Fibroblast of lung (primary cell): ENCODE measurements at places on chromosomes 2 and 18. TPM values are rescaled to one million over a fixed set of nuclear protein-coding genes. Genes with fewer than 3 reads are reported as not detected.

The GAD1 gene
- total RNA-seq: 0.26 and 0.33 TPM in 2 replicates

The CD8A gene
- total RNA-seq: not detected in 2 replicates

- DNase-seq: no peak
- no peak overlapping the region for H3K27ac ChIP-seq
- no peaks in the 10 kb centered on the region for H3K36me3 ChIP-seq
- no peaks in the 10 kb centered on the region for H3K4me1 ChIP-seq
- H3K27me3 ChIP-seq: no peaks in the 10 kb centered on the region
- no peak overlapping the region for H3K4me3 ChIP-seq
Measured at GRCh38 chr2:70851704-70852103, 16.1 kb upstream of the CD207 start.

GRCh38 chr18:79553154-79553553 is 126.4 kb upstream of the CTDP1 start:
- no peak for DNase-seq
- H3K4me1 ChIP-seq: no peaks in the 10 kb centered on the region
- no peaks in the 10 kb centered on the region for H3K36me3 ChIP-seq
- no peaks in the 10 kb centered on the region for H3K27me3 ChIP-seq
- H3K4me3 ChIP-seq: no peak overlapping the region
- H3K27ac ChIP-seq: no peak overlapping the region

DNA sequence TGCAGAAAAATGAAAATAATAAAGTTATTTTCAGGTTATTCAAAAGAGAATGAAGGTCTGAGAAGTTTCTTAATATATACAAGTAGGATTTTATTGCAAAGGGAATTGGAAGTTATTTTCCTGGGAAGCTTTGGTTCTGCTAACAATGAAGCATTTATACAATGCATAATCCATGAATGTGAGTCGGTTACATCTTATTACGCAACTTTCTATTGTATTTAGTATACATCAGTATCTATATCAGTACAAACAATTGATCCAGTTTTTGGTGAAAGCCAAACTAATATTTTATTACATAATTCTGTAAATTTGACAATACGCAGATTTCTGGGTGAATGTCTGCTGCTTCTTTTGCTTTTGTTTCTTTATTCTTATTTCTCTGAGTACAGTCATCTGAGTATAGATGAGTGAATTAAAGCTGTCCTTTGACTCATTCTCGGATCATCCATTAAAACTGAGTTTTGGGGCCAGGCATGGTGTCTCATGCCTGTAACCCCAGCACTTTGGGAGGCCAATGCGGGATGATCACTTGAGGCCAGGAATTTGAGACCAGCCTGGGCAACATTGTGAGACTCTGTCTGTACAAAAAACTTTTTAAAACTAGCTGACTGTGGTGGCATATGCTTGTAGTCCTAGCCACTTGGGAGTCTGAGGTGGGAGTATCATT is 108.5 kb downstream of the SOCS6 start:
- DNase-seq: peak; percentile 33
- no peaks in the 10 kb centered on the region for H3K27me3 ChIP-seq
- H3K36me3 ChIP-seq: no peaks in the 10 kb centered on the region
- no peak overlapping the region for H3K27ac ChIP-seq
- H3K4me1 ChIP-seq: peaks cover 6% of the 10 kb centered on the region

DNA sequence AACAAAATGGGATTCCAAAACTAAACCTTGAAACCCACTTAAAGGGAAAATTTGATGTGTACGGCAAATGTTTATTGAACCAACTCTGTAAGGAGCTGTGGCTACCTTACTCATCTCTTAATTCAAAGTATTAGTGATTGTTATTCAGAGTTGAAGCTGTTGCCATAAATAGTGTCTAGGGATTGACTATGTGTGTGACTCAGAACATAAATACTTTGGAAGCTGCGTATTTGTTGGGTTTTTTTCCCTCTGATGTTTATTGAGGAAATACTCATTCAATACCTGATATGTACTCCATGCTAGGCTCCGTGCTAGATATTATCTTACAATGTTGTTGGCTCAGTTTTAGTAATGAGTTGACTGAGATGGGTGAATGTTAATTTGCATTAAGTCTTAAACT is 90.4 kb downstream of the PTRHD1 start:
- H3K4me3 ChIP-seq: no peak overlapping the region
- no peaks in the 10 kb centered on the region for H3K27me3 ChIP-seq
- no peaks in the 10 kb centered on the region for H3K36me3 ChIP-seq
- peak; percentile 78 for DNase-seq
- peak overlapping the region; percentile 58 for H3K27ac ChIP-seq
- peaks cover 5% of the 10 kb centered on the region for H3K4me1 ChIP-seq

The B3GNT7 gene
- total RNA-seq: under 0.01 and 0.17 TPM in 2 replicates

- H3K27me3 ChIP-seq: no peaks in the 10 kb centered on the region
- H3K4me1 ChIP-seq: no peaks in the 10 kb centered on the region
- H3K36me3 ChIP-seq: no peaks in the 10 kb centered on the region
Measured at GRCh38 chr2:175690113-175690837, 311.8 kb downstream of the LNPK start.

- peak; percentile 10 for DNase-seq
- H3K4me3 ChIP-seq: no peak overlapping the region
- no peaks in the 10 kb centered on the region for H3K36me3 ChIP-seq
- H3K4me1 ChIP-seq: peaks cover 9% of the 10 kb centered on the region
- no peak overlapping the region for H3K27ac ChIP-seq
Measured at GRCh38 chr2:182404975-182405561, 21.8 kb downstream of the PDE1A start.

DNA sequence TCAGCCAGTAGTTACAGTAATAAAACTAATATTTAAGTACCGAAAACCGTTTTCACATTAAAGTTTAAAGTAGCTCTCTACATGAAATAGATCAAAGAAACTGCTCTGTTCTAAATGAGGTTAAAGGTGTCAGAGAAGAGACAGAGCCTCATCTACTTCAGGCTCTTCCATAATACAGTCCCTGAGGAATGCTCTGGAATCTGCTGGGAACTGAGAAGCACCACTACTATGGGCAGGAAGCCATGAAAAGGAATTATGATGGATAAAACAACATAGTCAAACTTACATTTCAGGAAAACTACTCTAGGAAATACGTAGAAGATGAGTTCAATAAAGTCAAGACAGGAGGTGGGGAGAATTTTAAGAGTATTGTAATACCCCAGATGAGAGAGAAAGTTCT is 60.0 kb downstream of the ROCK1 start:
- no peak overlapping the region for H3K27ac ChIP-seq
- peaks cover 6% of the 10 kb centered on the region for H3K4me1 ChIP-seq
- no peak for DNase-seq
- no peak overlapping the region for H3K4me3 ChIP-seq
- H3K27me3 ChIP-seq: no peaks in the 10 kb centered on the region
- no peaks in the 10 kb centered on the region for H3K36me3 ChIP-seq

- H3K4me1 ChIP-seq: peaks cover 2% of the 10 kb centered on the region
- H3K27me3 ChIP-seq: no peaks in the 10 kb centered on the region
- DNase-seq: no peak
- peak overlapping the region; percentile 97 for H3K4me3 ChIP-seq
- H3K36me3 ChIP-seq: no peaks in the 10 kb centered on the region
Measured at GRCh38 chr2:112541315-112542122, 746 bp upstream of the POLR1B start.

The MBOAT2 gene
- total RNA-seq: 36.0 and 46.4 TPM in 2 replicates

DNA sequence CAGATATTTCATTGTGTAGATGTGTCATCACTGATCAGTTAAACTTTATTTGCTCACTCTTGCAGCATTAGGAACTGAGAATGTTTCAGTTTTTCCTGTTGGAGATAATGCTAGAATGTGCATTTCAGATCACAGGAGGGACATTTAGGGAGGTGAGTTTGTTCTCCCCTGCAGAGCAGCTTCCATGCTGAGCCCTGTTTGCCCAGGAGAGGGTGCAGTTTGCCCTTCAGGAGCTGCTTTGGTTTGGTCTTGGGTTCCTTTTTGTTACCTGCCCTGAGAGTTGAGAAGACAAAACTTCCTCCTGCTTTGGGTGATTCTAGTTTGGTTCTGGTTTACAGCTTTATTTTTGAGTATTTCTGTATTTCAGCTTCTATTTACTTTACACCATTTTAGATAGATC is 49.9 kb downstream of the DGKD start:
- no peak overlapping the region for H3K4me3 ChIP-seq
- no peak for DNase-seq
- H3K36me3 ChIP-seq: no peaks in the 10 kb centered on the region
- no peak overlapping the region for H3K27ac ChIP-seq
- H3K4me1 ChIP-seq: no peaks in the 10 kb centered on the region

GRCh38 chr2:30358842-30359241 is 88.2 kb upstream of the LCLAT1 start:
- DNase-seq: no peak
- no peaks in the 10 kb centered on the region for H3K36me3 ChIP-seq
- H3K4me3 ChIP-seq: no peak overlapping the region
- no peaks in the 10 kb centered on the region for H3K27me3 ChIP-seq
- H3K4me1 ChIP-seq: peaks cover 36% of the 10 kb centered on the region

The CNTNAP5 gene
- not detected in 2 replicates for total RNA-seq

GRCh38 chr2:21042958-21043743 is 722 bp downstream of the APOB start:
- H3K36me3 ChIP-seq: no peaks in the 10 kb centered on the region
- H3K27me3 ChIP-seq: no peaks in the 10 kb centered on the region
- no peak overlapping the region for H3K4me3 ChIP-seq
- H3K4me1 ChIP-seq: no peaks in the 10 kb centered on the region

The CYBRD1 gene
- 227 and 334 TPM in 2 replicates for total RNA-seq

- peaks cover 4% of the 10 kb centered on the region for H3K36me3 ChIP-seq
- no peaks in the 10 kb centered on the region for H3K27me3 ChIP-seq
- no peak for DNase-seq
- H3K4me3 ChIP-seq: no peak overlapping the region
- H3K4me1 ChIP-seq: no peaks in the 10 kb centered on the region
- no peak overlapping the region for H3K27ac ChIP-seq
Measured at GRCh38 chr2:239192456-239192855, 208.4 kb downstream of the HDAC4 start.

DNA sequence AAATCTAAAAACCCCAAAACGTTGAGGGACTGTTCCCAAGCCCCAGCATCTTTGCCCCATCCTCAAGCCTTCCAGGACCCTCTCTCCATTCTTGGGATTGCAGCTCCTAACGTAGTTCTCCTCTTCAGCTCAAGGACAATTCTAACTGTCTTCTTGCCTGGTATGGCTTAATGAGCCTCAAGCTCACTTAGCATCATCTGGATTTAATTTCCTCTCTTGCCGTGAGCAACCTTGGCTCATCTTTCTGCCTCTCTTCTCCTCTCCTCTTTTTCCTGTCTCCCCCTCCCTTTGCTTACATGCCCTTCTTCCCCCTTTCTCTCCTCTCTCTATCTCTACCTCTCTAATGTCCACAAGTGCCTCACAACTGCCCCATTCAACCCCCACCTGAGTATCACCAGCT is 44.2 kb downstream of the TACR1 start:
- no peaks in the 10 kb centered on the region for H3K27me3 ChIP-seq
- H3K4me1 ChIP-seq: no peaks in the 10 kb centered on the region
- H3K4me3 ChIP-seq: no peak overlapping the region
- H3K36me3 ChIP-seq: no peaks in the 10 kb centered on the region

The GCG gene
- total RNA-seq: not detected in 2 replicates

The RRM2 gene
- total RNA-seq: 1.5 and 6.1 TPM in 2 replicates

- no peaks in the 10 kb centered on the region for H3K27me3 ChIP-seq
- H3K36me3 ChIP-seq: no peaks in the 10 kb centered on the region
- DNase-seq: no peak
- no peaks in the 10 kb centered on the region for H3K4me1 ChIP-seq
- no peak overlapping the region for H3K27ac ChIP-seq
- no peak overlapping the region for H3K4me3 ChIP-seq
Measured at GRCh38 chr18:54192415-54192814, 32.1 kb downstream of the MBD2 start.

The NMS gene
- not detected in 2 replicates for total RNA-seq

GRCh38 chr2:16691261-16691660 is 25.6 kb upstream of the CYRIA start:
- no peak for DNase-seq
- no peaks in the 10 kb centered on the region for H3K36me3 ChIP-seq
- no peak overlapping the region for H3K27ac ChIP-seq
- H3K27me3 ChIP-seq: no peaks in the 10 kb centered on the region

The NTSR2 gene
- under 0.01 TPM in 1 of 2 replicates, not detected in the other for total RNA-seq

The CRYGC gene
- not detected in 2 replicates for total RNA-seq

DNA sequence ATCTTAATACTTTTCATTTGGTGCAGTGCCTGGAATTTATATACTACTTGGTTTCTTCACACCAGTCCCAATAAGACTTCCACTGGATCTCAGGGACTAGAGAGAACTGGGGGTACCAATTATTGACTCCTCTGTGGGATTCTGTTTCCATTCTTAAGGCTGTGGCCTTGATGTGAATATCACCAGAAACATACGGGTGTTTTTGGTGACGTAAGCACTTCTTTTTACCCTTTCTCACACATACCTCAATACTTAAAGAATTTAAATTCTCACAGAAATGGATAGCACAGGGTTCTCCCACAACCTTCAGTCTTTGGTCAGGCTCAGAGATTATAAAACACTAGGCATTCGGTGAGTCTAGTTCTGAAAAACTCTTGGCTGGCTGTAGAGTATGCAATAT is 84.1 kb downstream of the SUCLG1 start:
- no peaks in the 10 kb centered on the region for H3K27me3 ChIP-seq
- DNase-seq: no peak
- H3K36me3 ChIP-seq: no peaks in the 10 kb centered on the region
- no peak overlapping the region for H3K27ac ChIP-seq
- H3K4me1 ChIP-seq: no peaks in the 10 kb centered on the region

The GPR45 gene
- total RNA-seq: not detected in 2 replicates

The MAP3K20 gene
- total RNA-seq: 120 and 138 TPM in 2 replicates

DNA sequence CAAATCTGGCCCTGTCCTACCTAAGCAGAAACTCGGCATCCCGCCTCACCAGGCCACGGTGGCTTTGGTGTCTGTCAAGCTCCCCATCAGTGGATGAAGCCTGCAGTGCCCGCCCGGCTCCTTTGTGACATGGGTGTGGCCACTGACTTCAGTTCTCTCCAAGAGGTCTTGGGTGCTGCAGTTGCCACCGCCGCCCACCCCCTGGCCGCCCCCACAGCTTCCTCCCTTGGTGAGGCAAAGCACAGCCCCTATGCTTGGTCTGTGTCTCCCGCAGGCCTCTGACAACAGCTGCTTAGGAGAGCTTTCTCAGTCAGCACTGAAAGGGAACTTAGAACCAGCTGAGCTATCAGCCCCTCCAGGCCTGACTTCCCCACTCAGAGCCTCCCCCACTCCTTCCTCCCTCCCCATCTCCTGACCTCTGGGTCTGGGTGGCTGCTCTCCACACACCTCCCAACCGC is 22.9 kb upstream of the GPR55 start:
- no peaks in the 10 kb centered on the region for H3K4me1 ChIP-seq
- no peak for DNase-seq
- H3K4me3 ChIP-seq: no peak overlapping the region
- no peaks in the 10 kb centered on the region for H3K36me3 ChIP-seq

DNA sequence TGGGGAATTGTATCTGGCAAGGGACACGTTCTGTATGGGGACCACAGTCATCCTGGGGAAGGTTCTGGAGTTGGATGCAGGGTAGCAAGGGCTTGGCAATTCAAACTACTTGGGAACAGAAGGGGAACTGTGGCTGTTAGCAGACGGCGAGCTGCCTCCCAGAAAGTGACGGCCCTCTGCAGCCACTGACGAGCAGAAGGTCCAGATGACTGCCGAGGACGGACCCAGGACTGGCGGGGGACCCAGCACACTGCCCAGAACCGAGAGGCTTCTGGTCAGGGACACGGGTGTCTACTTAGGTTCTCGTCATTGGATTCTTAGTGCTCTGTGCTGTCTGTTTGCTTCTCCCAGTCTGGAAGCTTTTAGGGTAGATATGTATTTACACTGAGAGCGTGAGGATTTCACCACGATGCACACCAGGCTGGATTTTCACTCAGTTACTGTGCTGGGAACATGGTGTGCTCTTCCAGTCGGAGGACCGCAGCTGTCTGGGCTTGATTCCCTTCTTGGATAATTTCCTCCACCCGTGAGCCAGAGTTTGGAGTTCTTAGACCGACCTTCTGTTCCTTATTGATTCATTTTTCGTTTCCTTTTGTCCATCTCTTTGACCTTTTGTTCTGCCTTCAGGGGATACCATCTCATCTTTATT is 13.4 kb downstream of the GPR35 start:
- no peak overlapping the region for H3K27ac ChIP-seq
- H3K4me3 ChIP-seq: no peak overlapping the region

The CCL20 gene
- total RNA-seq: not detected in 2 replicates
